Nasal cavity respiratory epithelium epithelial cell of viscerocranial mucosa (primary cell): ENCODE measurements at places on chromosomes 12 and 14. TPM values are rescaled to one million over a fixed set of nuclear protein-coding genes. Genes with fewer than 3 reads are reported as not detected.

The SLC10A1 gene
- total RNA-seq = under 0.01 TPM in 1 of 2 replicates, not detected in the other

The GPX2 gene
- total RNA-seq = 0.71 and 1.0 TPM in 2 replicates

The NGB gene
- 0.07 TPM in 1 of 2 replicates, not detected in the other for total RNA-seq

The IL26 gene
- total RNA-seq = not detected in 2 replicates

The SERPINA9 gene
- not detected in 2 replicates for total RNA-seq
